ENCODE measurements at places on chromosomes 12 and 14.

- DNase-seq: no peak
Observed at GRCh38 chr12:110702081-110702480, 13.2 kb upstream of the HVCN1 start.

DNA sequence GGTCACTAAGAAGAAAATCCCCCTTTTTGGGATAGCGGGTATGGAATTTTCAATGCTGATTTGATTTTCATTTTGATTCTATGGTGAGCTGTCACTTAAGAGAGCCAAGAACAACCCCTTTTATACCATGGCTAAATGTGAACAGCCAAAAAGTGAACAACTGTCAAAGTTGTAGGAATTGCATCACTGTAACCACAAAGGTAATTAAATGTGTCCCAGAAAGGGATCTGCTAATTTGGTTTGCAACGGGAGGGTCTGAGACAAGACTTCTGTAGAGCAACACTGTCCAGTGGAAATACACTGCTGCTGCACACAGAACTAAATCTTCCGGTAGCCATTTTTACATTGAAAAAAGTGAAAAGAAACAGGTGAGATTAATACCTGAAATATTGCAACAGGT lies 14.6 kb downstream of the CHST11 start:
- DNase-seq: no peak

GRCh38 chr12:18864900-18865561 lies 127.1 kb downstream of the CAPZA3 start:
- DNase-seq: no peak

GRCh38 chr14:36075203-36075602 lies 101.3 kb downstream of the PTCSC3 start:
- no peak for DNase-seq

DNA sequence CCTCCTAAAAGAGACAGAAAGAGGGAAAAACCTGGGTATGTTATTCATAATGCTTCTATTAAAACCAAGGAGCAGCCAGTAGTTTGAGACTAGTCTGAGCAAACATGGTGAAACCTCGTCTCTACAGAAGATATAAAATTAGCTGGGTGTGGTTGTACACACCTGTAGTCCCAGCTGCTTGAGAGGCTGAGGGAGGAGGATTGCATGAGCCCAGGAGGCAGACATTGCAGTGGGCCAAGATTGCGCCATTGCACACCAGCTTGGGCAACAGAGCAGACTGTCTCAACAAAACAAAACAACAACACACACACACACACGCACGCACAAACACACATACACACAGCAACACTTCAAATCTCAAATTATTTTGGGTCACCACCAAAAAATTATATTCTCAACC lies 27.8 kb downstream of the HECTD4 start:
- DNase-seq: no peak

DNA sequence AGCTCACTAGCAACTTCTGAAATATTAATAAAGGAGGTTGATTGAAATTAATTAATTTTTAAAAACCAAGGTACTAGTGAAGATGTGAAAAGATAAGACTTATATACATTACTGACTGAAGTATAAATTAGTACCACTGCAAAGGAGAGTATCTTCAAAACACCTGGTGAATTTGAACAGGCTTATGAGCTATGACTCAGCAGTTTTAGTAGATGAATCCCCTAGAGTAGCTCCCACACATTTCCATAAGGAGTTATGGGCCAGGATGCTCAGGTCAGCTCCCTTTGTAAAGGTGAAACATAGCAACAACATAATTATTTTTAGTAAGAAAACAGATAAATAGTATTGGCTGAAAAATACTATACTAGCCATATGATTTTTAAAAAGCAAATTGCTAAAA lies 218.6 kb downstream of the SYT1 start:
- no peak for DNase-seq

- no peak for DNase-seq
Observed at GRCh38 chr12:43222796-43223195, 329.2 kb downstream of the ADAMTS20 start.

- no peak for DNase-seq
Observed at GRCh38 chr14:89775151-89775550, 179.4 kb downstream of the EFCAB11 start.

- peak; percentile 24 for DNase-seq
Observed at GRCh38 chr14:106436310-106436905, 910.0 kb downstream of the TMEM121 start.

DNA sequence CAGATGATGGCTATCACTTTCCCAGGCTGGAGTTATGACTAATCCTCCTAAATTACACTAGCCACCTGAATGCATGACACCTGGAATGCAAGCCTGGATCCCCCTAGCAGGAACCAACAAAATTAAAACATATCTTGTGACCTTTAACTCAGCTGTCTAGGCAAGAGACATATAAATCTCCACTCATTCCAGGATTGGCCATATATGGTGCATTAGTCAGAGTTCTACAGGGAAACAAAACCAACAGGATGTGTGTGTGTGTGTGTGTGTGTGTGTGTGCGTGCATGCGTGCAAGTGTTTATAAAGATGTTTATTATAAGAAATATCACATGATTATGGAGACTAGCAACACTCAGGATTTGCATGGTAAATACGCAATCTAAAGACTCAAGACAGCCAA lies 212.8 kb downstream of the KIF21A start:
- DNase-seq: no peak

GRCh38 chr12:71335151-71335962 lies 104.2 kb upstream of the LGR5 start:
- no peak for DNase-seq

- DNase-seq: no peak
Observed at GRCh38 chr12:85676816-85677749, 159.1 kb downstream of the RASSF9 start.

GRCh38 chr14:69924201-69924600 lies 45.0 kb downstream of the SMOC1 start:
- DNase-seq: no peak

- DNase-seq: no peak
Observed at GRCh38 chr12:8603856-8604255, 8.8 kb downstream of the AICDA start.

GRCh38 chr14:74488786-74489397 lies 4.2 kb downstream of the NPC2 start:
- DNase-seq: no peak

GRCh38 chr14:86334355-86334754 lies 804.4 kb downstream of the FLRT2 start:
- no peak for DNase-seq

DNA sequence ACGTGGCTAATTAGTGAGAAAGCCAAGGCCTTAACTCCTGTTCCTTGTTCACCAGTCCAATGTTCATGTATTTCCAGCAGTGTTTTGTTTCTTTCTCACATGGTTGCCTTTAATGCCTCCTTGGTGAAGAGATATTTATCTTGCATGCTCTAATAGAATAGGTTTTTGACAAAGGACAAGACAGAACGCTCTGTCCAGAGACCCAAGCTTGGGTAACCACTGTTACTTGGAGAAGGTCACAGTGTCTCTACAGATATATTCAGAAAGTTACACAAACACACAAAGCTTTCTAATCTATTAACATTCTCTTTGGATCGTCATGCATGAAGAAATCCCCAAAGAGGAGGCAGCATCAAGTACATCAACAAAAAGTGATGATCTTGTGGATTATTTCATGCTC lies 33.1 kb downstream of the RERG start:
- DNase-seq: no peak

DNA sequence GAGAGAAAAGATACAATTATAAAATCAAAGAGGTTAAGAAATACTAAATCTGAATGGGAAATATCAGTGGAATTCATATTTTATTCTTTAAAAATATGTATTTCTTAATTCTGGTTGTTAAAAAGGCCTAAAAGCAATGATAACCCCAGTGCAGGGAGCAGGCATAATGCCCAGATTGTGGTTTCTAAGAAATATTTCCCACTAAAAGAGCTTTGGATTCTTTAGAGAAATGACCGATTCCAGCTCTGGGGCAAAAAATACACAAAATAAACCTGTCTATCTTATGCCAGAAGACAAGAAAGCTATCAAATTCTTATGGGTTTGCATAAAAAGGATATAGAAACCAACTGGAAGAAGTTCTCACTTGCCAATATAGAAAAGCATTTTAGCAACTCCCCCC lies 71.6 kb downstream of the PDE6H start:
- no peak for DNase-seq
